ENCODE measurements at places on chromosomes 1 and 21.

GRCh38 chr1:112057736-112058135, 68.3 kb upstream of the KCND3 start:
- DNase-seq, result no peak

- no peak for DNase-seq
Observed at GRCh38 chr1:111704240-111704639, 35.0 kb downstream of the INKA2 start.

- no peak for DNase-seq
Observed at GRCh38 chr1:102970496-102971078, 137.7 kb downstream of the COL11A1 start.

- DNase-seq, result no peak
Observed at GRCh38 chr1:225464851-225465792, 37.3 kb upstream of the LBR start.

DNA sequence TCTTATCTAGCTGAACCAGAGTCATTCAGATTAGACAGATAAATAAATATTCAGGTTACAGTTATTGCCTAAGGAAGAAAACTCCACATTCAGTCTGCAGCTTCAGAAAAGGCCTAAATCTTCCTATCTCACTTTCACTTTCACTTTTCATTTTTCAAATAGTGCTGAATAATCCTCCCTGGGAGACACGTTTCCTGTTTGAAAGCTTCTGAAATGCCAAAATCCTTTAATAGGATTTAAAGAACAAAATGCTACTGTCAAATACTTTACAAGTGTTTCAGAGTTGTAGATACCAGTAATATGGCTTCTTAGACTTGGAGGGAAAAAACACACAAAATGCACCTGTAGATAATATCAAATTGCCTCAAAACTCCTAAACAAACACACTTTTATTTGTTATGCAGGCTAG, 3.9 kb downstream of the PSMB2 start:
- no peak for DNase-seq

DNA sequence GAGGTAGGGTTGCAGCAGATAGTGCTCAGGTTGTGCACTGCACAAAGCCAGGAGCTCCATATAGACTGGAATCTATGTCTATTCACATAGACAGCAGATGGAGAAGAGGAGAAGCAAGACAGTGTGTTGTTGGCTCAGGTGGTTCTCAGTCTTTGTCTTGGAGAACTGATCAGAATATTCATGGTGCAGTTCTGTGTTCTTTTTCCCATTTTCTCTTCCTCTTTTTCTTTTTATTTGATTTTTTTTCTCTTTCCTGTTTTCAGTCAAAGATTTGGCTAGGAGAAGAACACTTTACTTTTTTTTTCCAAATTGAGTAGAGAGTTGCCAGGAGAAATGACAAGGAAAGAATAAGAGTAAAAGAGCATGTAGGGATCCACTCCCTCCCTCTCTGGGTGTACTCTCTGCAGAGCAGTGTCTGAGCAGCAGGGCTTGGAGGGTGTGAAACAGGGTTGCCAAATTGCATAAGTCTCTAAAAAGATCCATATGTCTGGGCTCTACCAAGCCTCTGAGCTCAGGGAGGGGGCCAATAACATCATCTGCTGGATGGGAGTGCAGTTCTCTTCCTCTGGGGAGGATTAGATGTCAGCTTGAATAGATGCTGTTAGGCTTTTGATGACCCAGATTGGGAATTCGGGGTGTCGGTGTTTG, 8.7 kb upstream of the CD34 start:
- no peak for DNase-seq

All from stimulated activated CD8-positive, alpha-beta memory T cell treated with anti-CD3 and anti-CD28 coated beads, Interleukin-15, amount 100 ng/mL, for 48 hours (primary cell).